Airway epithelial cell (primary cell): ENCODE measurements at places on chromosomes 1 and 21. TPM values are rescaled to one million over a fixed set of nuclear protein-coding genes. Genes with fewer than 3 reads are reported as not detected.

Gene ASPM
- total RNA-seq, result 15.9 and 21.7 TPM in 2 replicates

Gene TSPAN2
- total RNA-seq, result 0.14 and 0.28 TPM in 2 replicates

Gene BLACAT1
- 1.3 and 1.5 TPM in 2 replicates for total RNA-seq

Gene DISP3
- total RNA-seq, result 0.37 and 0.71 TPM in 2 replicates

Gene XCL1
- not detected in 2 replicates for total RNA-seq

Gene UBL4B
- not detected in 2 replicates for total RNA-seq

Gene SMIM1
- total RNA-seq, result 0.79 and 3.6 TPM in 2 replicates

Gene AIRE
- not detected in 2 replicates for total RNA-seq

Gene ZNF683
- not detected in 2 replicates for total RNA-seq

Gene OLFML3
- 0.65 and 1.3 TPM in 2 replicates for total RNA-seq

Gene MTMR11
- total RNA-seq, result 9.3 and 10.2 TPM in 2 replicates

Gene CNR2
- total RNA-seq, result not detected in 2 replicates

Gene HPCA
- not detected in 2 replicates for total RNA-seq

Gene SLC5A9
- total RNA-seq, result not detected in 2 replicates

Gene FCRL2
- not detected in 2 replicates for total RNA-seq

Gene OR13G1
- total RNA-seq, result not detected in 2 replicates

Gene C1orf167
- total RNA-seq, result not detected in 2 replicates

Gene ZNF593OS
- not detected in 2 replicates for total RNA-seq

Gene HSPB7
- total RNA-seq, result not detected in 2 replicates

Gene SDHB
- 140 and 178 TPM in 2 replicates for total RNA-seq

Gene NPL
- total RNA-seq, result 0.88 and 2.7 TPM in 2 replicates

Gene ERICH3
- total RNA-seq, result 0.07 TPM in 1 of 2 replicates, not detected in the other

Gene USP21
- 10.2 and 11.5 TPM in 2 replicates for total RNA-seq

Gene NES
- total RNA-seq, result 0.85 and 0.93 TPM in 2 replicates

Gene ILDR2
- total RNA-seq, result not detected in 2 replicates

Gene CD2
- total RNA-seq, result not detected in 2 replicates

Gene TBX15
- not detected in 2 replicates for total RNA-seq

Gene ZBTB8B
- total RNA-seq, result under 0.01 TPM in 1 of 2 replicates, not detected in the other

Gene AGMAT
- total RNA-seq, result 0.70 and 0.99 TPM in 2 replicates

Gene ZYG11A
- total RNA-seq, result 0.63 and 0.84 TPM in 2 replicates

Gene SLC9C2
- not detected in 2 replicates for total RNA-seq

Gene SNX7
- 22.2 and 30.9 TPM in 2 replicates for total RNA-seq

Gene ANKRD45
- total RNA-seq, result 0.70 TPM in 1 of 2 replicates, not detected in the other

Gene MPL
- not detected in 2 replicates for total RNA-seq

Gene CFAP57
- 0.14 TPM in 1 of 2 replicates, not detected in the other for total RNA-seq
